ENCODE measurements at places on chromosomes 5 and 9. TPM values are rescaled to one million over a fixed set of nuclear protein-coding genes. Genes with fewer than 3 reads are reported as not detected.

The SMC2 gene
- total RNA-seq, result 62.0 TPM

The SPINK4 gene
- not detected for total RNA-seq

The RAI14 gene
- total RNA-seq, result 5.8 TPM

The NME5 gene
- total RNA-seq, result not detected

The VAV2 gene
- total RNA-seq, result 3.4 TPM

DNA sequence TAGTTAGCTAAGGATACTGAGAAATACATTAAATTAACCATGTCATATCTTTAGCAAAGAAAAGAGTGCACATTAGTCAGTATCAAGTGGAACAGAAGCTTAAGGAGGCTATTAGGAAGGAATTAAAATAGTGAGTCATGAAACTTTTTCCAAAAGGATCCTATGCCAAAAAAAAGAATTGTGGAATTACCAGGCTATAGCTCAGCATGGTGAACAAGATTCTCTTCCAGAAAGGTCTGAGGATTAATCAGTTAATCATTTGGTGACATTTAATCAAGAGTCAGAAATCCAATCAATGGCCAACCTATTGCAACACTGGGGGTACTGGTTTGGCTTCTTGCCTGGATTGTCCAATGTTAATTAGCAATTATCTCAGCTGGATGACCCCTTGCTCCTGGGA lies 244.5 kb upstream of the NMUR2 start:
- H3K36me3 ChIP-seq, result no peaks in the 10 kb centered on the region
- H3K4me3 ChIP-seq, result no peak overlapping the region
- no peak overlapping the region for H3K27ac ChIP-seq
- no peaks in the 10 kb centered on the region for H3K27me3 ChIP-seq

- DNase-seq, result no peak
- no peaks in the 10 kb centered on the region for H3K27me3 ChIP-seq
- no peak overlapping the region for H3K27ac ChIP-seq
- no peak overlapping the region for H3K4me3 ChIP-seq
- peaks cover 15% of the 10 kb centered on the region for H3K36me3 ChIP-seq
- no peaks in the 10 kb centered on the region for H3K4me1 ChIP-seq
Observed at GRCh38 chr5:34903260-34903659, 12.0 kb downstream of the RAD1 start.

DNA sequence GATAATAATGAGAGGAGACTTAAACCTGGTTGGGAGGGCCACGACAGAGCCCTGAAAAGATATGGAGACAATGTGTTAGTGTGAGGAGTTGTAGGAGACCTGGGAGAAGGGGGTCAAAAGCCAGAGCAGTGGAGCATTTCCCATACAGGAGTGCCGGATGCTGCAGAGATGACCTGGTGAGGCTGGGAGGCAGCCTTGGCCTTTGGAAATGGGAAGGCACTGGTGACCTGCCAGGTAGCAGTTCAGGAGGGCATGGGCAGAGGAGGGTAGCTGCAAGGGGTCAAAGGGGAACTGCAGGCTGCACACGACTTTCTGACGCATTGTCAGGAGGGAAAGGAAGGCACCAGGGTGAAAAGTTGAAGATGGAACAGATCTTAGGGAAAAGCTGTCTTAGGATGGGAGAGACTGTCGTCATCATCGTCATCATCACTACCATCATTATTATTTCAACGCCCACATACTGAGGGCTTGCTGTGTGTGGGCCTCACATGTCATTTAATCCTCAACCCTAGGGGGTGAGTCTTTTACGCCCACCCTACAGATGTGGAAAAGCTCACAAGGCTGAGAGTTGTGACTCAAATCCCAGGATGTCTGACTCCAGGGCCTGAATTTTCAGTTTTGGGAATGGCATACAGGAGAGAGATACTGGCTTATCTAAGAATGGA lies 13.3 kb downstream of the ARAP3 start:
- H3K27ac ChIP-seq, result no peak overlapping the region
- no peaks in the 10 kb centered on the region for H3K27me3 ChIP-seq
- H3K36me3 ChIP-seq, result no peaks in the 10 kb centered on the region
- H3K4me1 ChIP-seq, result peaks cover 2% of the 10 kb centered on the region

DNA sequence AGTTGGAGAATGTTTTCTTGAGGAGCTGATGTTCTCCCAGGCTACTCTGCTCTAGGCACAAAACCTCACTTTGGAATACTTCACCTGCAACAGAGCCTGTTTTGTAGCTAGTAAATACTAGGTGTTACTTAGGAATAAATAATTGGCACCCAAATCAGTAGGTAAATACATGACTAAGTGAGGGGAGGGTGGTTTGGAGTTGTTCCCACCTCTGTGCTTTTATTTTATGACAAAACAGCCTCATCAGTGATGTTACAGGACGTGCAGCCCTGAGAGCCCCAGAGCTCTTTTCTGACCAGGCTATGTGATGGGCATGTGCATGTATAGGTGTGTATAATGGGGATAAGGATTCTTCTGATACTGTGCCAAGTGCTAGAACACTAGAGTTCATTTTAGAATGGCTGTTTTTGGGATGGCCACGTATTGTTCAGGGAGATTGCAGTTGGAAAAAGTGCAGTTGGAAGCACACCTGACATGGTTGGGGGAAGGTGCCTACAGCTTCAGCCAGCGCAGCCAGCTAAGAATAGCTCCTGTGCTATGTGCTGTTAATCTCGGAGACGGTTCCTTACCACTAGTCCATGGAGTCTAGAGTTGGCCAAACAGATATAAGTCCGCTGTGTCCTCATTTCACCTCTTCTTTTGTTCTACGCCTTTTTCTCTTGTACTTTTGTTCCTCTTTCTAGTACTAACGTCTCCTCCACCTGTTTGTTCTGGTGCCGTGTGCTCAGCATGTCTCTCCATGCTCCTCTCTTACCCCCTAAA lies 284.7 kb downstream of the FANCC start:
- no peaks in the 10 kb centered on the region for H3K4me1 ChIP-seq
- DNase-seq, result no peak
- H3K36me3 ChIP-seq, result no peaks in the 10 kb centered on the region
- no peak overlapping the region for H3K4me3 ChIP-seq
- no peak overlapping the region for H3K27ac ChIP-seq
- no peaks in the 10 kb centered on the region for H3K27me3 ChIP-seq

DNA sequence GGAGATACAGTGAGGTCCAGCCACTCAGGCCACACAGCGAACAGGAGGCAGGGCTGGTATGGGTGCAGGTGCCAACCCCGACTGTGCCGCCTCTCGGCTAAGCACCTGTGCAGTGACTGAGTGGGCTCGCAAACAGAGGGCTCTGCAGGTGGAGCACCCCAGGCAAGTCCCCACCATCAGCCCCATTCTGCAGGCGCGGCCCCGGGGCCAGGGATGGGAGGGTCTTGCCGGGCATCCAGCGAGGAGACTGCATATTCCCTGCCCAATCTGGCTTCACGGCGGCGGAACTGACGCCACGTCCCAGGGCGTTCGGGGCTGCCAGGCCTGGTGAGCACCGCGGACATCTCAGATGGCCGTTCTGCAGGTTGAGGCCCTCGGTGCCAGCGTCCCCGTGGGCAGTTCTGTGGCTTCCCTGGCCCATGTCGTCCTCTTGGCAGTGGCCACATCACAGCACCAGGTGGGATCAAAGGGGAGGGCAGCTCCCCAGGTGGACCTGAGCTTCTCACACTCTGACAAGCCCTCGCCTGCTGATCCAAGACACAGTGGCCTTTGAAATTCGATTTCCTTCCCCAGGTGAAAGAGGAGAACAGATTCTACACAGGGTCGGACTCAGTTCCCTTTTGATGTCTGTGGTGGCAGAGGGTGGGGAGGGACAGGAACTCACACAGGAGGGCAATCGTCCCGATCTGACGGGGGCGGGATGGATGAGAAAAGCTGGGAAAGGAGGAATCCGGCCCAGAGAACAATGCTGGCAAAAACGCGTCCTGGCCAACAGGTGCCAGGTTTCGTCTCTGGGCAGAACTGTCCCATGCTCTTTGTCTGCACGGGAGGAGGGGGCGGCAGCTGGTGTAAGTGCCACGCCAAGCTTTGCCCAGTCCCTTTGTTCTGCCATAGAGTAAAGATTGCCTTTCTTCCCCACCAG lies 18.8 kb downstream of the DBH start:
- H3K36me3 ChIP-seq, result no peaks in the 10 kb centered on the region
- DNase-seq, result no peak
- no peak overlapping the region for H3K27ac ChIP-seq
- H3K4me1 ChIP-seq, result peaks cover 40% of the 10 kb centered on the region
- peaks cover 19% of the 10 kb centered on the region for H3K27me3 ChIP-seq

- H3K36me3 ChIP-seq, result no peaks in the 10 kb centered on the region
- H3K4me3 ChIP-seq, result no peak overlapping the region
- peaks cover 15% of the 10 kb centered on the region for H3K27me3 ChIP-seq
Observed at GRCh38 chr5:174832811-174833210, 108.4 kb downstream of the MSX2 start.

Data from activated naive CD4-positive, alpha-beta T cell treated with anti-CD3 and anti-CD28 coated beads for 36 hours (primary cell).